ENCODE measurements at places on chromosomes 16 and 17. TPM values are rescaled to one million over a fixed set of nuclear protein-coding genes. Genes with fewer than 3 reads are reported as not detected.

The STAC2 gene
- polyA plus RNA-seq, result 0.16 TPM

The TEX14 gene
- 0.08 TPM for polyA plus RNA-seq

The TBC1D3E gene
- not detected for polyA plus RNA-seq

The SLC9A5 gene
- polyA plus RNA-seq, result 2.6 TPM

The GAST gene
- polyA plus RNA-seq, result not detected

The FDXR gene
- 43.3 TPM for polyA plus RNA-seq

The EVPLL gene
- 0.05 TPM for polyA plus RNA-seq

The B3GNT9 gene
- 9.3 TPM for polyA plus RNA-seq

The MTSS2 gene
- 33.5 TPM for polyA plus RNA-seq

The TEKT5 gene
- polyA plus RNA-seq, result 0.09 TPM

The C17orf50 gene
- polyA plus RNA-seq, result 0.12 TPM

The BRICD5 gene
- 11.6 TPM for polyA plus RNA-seq

The ZC3H7A gene
- 39.1 TPM for polyA plus RNA-seq

The FNDC8 gene
- not detected for polyA plus RNA-seq

The UTS2R gene
- polyA plus RNA-seq, result not detected

The LGALS9 gene
- 1.3 TPM for polyA plus RNA-seq

The NEUROD2 gene
- polyA plus RNA-seq, result not detected

The RAD51C gene
- polyA plus RNA-seq, result 91.3 TPM

The DOC2A gene
- 4.6 TPM for polyA plus RNA-seq

The CA10 gene
- not detected for polyA plus RNA-seq

The ZDHHC1 gene
- 5.9 TPM for polyA plus RNA-seq

The CACNA1H gene
- 14.1 TPM for polyA plus RNA-seq
